ENCODE measurements at places on chromosomes 2 and 18.
A peak's percentile ranks its signal among the peaks of the same experiment; 100 is the strongest.

GRCh38 chr2:23622966-23623675 is 238.1 kb downstream of the KLHL29 start:
- no peak for DNase-seq

DNA sequence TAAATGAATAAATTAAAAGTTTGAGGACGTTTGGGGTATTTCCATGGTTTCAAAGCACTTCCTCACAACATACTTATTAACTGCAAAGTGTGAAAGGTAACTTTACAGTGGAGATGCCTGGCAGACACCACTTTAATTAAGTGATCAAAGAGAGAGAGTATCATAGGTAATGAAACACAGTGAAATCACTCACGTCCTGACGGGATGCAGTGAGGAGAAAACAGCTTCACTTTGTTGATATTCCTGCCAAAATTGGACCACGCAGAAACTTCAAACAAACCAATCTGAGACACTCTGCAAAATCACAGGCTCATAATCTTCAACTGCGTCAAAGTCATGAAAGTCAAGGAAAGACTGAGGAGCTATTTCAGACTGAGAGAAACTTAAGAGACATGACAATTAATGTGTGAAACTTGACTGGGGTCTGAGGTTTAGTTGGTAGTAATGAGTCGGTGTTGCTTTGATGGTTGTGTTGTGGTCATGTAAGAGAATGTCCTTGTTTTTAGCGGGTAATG is 66.0 kb upstream of the ITGB6 start:
- DNase-seq: no peak

DNA sequence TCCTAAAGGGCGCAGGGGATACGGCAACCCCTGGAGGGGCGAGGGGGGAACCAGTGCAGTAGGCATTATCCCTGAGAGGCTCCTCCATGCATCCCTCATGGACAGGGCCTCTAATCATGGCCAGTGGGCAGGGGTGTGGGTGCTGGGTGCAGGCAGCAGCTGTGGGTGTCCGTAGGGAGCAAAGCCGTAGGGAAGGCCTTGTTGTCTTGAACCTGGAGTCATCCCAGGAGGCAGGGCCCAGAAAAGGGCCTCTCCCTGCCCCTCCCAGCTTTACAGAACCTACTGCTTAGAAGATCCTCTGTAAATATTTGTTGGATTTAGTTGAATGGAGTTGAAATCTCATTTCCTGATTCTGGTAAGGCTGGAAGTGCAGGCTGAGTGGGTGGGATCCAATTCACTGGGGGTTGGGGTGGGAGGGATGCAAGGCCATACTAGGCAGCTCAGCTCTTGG is 207.0 kb upstream of the HAAO start:
- DNase-seq: no peak

DNA sequence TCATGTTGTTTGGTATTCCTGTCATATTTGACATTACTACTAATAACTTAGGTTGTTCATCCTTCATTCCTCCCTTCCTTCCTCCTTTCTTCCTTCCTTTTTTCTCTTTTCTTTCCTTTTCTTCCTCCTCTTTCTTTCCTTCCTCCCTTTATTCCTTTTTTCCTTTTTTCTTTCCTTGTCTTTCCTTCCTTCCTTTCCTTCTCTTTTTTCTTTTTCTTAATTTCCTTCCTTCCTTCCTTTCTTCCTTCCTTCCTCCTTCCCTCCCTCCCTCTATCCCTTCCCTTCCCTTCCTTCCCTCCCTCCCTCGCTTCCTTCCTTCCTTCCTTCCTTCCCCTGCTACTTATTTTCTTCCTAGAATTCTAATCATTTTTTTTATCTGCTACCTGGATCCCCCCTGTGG is 66.1 kb downstream of the CTNNA2 start:
- DNase-seq: no peak

DNA sequence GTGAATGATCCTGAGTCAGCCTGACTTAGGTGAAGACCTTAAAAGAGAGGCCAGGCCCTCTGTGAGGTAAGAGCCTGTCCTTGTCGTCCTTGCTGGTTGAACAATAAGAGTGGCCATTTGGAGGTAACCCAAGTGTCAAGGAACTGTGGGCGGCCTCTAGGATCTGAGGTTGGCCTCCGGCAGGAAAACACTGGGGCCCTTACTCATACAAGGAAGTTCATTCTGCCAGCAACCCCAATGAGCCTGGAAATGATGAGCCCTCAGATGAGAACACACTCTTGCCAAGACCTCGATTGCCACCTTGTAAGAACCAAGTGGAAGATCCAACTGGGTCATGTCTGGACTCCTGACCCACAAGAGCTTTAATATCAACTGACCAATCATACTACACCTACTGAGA is 95.5 kb upstream of the LRATD1 start:
- DNase-seq: no peak

GRCh38 chr2:112646791-112647689 is 1.3 kb downstream of the SLC20A1 start:
- DNase-seq: no peak

GRCh38 chr2:64221935-64222334 is 77.7 kb upstream of the PELI1 start:
- DNase-seq: no peak

DNA sequence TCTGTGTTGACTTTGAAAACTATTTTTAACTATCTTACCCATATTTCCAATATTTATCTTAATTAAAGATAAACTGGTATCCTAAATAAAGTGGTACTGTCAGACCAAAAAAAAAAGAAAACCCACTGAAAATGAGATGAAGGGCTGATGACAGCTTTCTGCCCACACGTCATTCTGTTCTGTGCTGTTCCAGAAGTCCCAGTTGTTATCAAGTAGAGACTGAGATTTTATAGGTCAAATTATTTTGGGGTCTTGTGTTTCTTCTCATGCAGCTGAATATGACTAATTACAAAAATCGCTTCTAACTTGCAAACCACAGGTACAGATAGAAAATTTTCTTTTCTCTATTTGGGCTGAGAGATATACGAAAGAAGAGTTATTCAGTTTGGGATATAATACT is 48.7 kb upstream of the KLF7 start:
- DNase-seq: no peak

DNA sequence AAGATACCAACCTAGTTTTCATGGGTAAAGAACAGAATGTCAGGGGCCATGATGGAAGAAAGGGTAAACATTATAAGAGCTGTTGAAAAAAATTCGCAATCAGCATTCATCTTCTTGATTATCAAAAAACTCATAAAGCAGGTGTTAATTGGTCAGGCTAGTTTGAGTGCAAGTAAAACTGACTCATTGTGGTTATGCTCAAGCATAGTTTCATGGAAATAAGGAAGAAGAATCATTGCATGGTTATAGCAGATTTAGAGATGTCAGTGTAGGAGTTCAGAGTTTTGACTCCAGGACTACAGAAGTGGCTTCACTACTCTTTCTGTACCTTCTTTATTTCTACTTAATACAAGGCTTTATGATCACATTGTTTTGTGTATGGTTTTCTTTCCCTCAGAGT is 26.9 kb upstream of the CDH19 start:
- DNase-seq: no peak

DNA sequence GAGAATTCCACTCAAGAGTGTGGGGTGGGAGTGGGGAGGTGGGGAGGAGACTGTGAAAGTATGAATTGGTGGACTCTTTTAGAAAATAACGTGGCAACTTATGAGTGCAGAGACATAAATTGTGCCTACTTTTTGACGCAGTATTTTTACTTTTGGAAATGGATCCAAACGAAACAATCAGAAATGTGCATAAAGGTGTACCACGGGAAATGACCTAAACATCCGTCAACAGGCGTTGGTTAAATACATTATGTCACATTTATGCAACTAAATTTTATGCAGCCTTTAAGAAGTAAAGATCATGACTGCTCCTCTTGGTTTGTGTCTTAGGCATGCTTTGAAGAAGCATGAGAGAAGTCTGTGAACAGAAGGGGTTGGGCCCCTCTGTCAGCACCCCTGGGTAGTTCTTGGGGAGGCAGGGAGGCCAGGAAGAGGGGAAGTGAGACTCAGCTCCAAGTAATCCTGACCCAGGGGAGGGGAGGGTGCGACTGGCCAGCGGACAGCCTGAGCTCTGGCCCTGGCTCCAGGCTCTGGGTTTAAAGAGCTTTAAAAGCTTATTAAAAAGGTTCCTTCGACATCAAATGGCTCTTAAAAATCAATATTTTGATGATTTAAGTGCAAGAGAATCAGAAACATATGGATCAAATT is 126.4 kb upstream of the HAAO start:
- DNase-seq: no peak

GRCh38 chr18:62458868-62459716 is 63.7 kb upstream of the ZCCHC2 start:
- no peak for DNase-seq

GRCh38 chr2:2653231-2653630 is 322.2 kb upstream of the MYT1L start:
- DNase-seq: no peak

- no peak for DNase-seq
These were observed 85.5 kb upstream of the GPC1 start for GRCh38 chr2:240350006-240350355.

- no peak for DNase-seq
These were observed 50.3 kb downstream of the SETBP1 start for GRCh38 chr18:44730803-44731529.

- peak; percentile 53 for DNase-seq
These were observed at the start of gene HOXD1 for GRCh38 chr2:176187899-176188773. TSS of gene HOXD1 (plus strand) at chr2:176188668. CDS start at chr2:176188802, 134 bp downstream.

GRCh38 chr18:58657081-58657480 is 14.2 kb upstream of the MALT1 start:
- DNase-seq: no peak

GRCh38 chr2:69166812-69167468 is 154.0 kb downstream of the ANTXR1 start:
- no peak for DNase-seq

- DNase-seq: no peak
These were observed 3.2 kb upstream of the SERPINE2 start for GRCh38 chr2:224042191-224042696.

DNA sequence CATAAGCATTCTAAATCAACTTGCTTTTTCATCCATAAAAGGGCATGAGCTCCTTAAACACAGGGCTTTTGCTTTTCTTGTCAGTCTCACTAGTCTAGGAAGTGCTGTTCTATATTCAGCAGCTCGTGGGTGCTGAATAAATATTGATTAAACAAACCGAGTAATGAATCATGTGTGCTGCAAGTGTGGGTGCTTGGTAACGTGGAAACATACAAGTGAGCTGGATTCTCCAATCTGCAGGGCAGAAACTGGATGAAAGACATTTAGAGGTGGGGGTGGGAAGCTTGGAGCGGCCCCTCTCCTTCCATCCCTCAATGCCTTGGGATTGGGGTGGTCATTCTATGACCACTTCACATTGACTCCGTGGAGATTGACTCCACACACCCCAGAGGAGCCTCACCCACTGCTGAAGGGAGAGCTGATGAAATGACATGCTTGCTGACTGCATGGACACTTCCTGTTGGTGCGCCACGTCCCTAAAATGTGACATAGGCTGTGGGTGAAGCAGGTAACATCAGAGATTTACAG is 114.6 kb downstream of the DOCK10 start:
- no peak for DNase-seq

- no peak for DNase-seq
These were observed 98.1 kb upstream of the ACAA2 start for GRCh38 chr18:49911427-49911826.

DNA sequence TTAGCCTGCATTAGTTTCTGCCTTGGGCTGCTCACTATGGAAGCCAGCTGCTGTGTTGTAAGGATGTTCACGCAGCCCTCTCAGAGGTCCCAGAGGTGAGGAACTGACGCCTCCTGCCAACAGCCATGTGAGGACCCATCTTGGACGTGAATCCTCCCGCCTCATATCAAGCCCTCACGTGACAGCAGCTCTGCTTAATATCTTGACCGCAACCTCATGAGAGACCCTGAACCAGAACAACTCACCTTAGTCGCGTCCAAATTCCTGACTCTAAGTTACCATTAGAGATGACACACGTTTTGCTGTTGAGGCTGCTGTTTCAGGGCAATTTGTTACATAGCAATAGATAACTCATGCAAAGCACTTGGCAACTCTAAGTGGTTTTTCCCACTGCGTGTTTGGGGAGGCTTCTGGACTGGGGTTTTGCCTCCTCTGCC is 97.7 kb downstream of the TMEM17 start:
- DNase-seq: no peak

DNA sequence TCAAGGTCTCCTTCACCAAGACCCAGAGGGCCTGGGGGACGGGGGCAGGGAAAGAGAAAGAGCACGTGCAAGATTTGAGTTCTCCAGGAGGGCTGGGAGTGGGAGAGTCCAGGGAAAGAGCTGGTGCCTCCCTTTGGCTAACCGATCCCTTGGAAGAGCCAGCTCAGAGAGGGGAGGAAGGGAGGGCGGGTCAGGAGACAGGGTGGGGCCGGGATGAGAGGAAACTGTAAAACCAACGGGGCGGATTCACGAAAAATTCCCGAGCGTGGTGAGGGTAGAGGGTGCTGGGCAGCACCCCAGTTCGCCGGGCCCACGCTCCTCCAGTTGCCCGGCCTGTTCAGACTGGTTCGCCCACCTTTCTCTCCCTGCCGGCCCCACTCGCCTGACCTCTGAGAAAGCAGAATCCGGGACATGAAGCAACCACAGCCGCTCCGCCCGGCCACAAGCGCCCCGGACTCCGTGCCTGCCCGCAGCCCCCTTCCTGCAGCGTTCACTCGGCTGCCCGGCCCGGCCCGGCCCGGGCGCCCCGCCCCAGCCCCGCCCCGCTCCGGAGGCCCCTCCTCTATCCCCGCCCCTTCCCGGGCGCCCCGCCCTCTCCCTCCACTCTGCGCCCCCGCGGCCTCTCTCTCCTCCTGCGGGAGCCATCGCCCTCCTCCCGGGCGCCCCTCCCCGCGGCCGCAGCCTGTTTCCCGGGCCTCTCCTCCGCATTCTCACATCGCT is 230.9 kb upstream of the SMAD2 start:
- DNase-seq: peak; percentile 61

DNA sequence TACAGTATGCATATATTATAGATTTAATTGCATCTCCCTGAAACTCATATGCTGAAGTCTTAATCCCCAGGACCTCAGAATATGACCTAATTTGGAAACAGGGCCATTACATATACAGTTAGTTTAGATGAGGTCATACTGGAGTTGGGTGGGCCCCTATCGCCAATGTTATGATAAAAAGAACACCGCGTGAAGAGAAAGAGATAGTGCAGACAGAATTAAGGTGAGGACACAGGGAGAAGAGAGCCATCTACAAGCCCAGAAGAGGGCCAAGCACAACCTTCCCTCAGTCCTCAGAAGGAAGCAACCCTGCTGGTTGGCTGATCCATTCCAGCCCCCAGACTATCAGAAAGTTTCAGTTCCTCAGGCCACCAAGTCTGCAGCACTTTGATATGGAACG is 311.9 kb upstream of the RAB6C start:
- DNase-seq: no peak
